CD4-positive, alpha-beta T cell (primary cell): ENCODE measurements at places on chromosomes 4 and X.

- H3K36me3 ChIP-seq = no peaks in the 10 kb centered on the region
- no peak for DNase-seq
- no peak overlapping the region for H3K4me3 ChIP-seq
- H3K27ac ChIP-seq = no peak overlapping the region
- H3K4me1 ChIP-seq = peaks cover 2% of the 10 kb centered on the region
Measured at GRCh38 chr4:165612936-165613335, 234.1 kb downstream of the CPE start.

- no peak for DNase-seq
- no peaks in the 10 kb centered on the region for H3K4me1 ChIP-seq
- no peak overlapping the region for H3K4me3 ChIP-seq
- H3K36me3 ChIP-seq = no peaks in the 10 kb centered on the region
- no peaks in the 10 kb centered on the region for H3K27me3 ChIP-seq
Measured at GRCh38 chr4:5611750-5612149, 96.6 kb downstream of the EVC2 start.

DNA sequence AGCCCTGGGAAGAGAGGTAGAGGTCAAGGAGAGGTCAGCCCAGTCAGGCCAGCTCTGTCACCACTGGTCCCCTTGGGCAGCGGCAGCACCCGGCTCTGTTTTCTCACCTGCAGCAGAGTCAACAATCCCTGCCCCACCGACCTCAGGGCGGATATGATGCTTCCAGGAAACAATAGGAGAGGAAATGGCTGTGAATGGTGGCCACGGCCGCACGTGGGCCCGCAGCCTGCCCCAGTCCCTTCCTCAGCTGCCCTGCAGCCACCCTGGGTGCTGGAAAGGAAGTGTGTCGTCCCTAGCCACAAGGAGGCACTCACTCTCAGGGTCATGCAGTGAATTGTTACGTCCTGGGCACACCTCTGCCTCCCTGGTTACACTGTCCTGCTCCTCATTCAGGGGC is 92.5 kb upstream of the ENPP6 start:
- peaks cover 21% of the 10 kb centered on the region for H3K4me1 ChIP-seq
- no peak overlapping the region for H3K27ac ChIP-seq
- DNase-seq = peak; percentile 7
- H3K36me3 ChIP-seq = no peaks in the 10 kb centered on the region

- DNase-seq = no peak
- no peaks in the 10 kb centered on the region for H3K27me3 ChIP-seq
- H3K4me1 ChIP-seq = peaks cover 4% of the 10 kb centered on the region
- H3K4me3 ChIP-seq = no peak overlapping the region
- no peak overlapping the region for H3K27ac ChIP-seq
- peaks cover 62% of the 10 kb centered on the region for H3K36me3 ChIP-seq
Measured at GRCh38 chr4:10063544-10064300, 42.4 kb upstream of the SLC2A9 start.

DNA sequence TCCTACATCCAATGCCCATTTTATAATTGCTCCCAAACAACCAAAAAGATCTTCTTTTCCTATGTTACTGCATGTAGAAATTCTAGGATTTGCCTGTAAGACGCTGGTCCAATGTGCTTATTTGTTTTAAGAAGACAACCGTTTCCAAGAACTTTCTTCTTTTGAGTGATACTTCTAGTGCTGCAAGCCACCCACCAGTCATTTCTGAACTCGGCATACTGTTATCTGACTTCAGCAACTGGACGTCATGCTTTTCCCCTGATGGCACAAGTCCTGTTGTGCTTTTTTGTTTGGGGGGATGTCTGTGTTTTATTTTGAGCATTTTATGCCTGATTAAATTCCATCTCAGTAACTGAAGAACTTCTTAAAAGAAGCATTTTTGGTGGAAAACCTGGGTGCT is 16.0 kb upstream of the RAP1GDS1 start:
- no peaks in the 10 kb centered on the region for H3K36me3 ChIP-seq
- H3K4me1 ChIP-seq = no peaks in the 10 kb centered on the region
- no peak for DNase-seq
- H3K27me3 ChIP-seq = no peaks in the 10 kb centered on the region
- no peak overlapping the region for H3K4me3 ChIP-seq

DNA sequence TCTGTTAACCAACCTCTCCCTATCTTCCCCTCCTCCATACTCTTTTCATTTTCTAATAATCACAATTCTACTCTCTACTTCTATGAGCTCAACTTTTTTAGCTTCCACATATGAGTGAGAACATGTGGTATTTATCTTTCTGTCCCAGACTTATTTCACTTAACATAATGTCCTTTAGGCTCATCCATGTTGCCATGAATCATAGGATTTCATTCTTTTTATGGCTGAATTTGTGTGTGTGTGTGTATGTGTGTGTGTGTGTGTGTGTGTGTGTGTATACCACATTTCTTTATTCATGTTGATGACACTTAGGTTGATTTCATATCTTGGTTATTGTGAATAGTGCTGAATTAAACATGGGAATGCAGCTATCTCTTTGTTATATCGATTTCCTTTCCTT is 37.4 kb downstream of the RUFY3 start:
- no peak for DNase-seq
- peaks cover 3% of the 10 kb centered on the region for H3K36me3 ChIP-seq
- no peaks in the 10 kb centered on the region for H3K4me1 ChIP-seq
- H3K27ac ChIP-seq = no peak overlapping the region

GRCh38 chr4:165872461-165873297 is at the start of gene TLL1:
Gene TLL1, plus strand, starts transcription at chr4:165873237. Its CDS starts 668 bp downstream, at chr4:165873905.
- peaks cover 11% of the 10 kb centered on the region for H3K4me1 ChIP-seq
- no peak within 1 kb of the TSS for H3K4me3 ChIP-seq
- H3K27ac ChIP-seq = no peak within 1 kb of the TSS

DNA sequence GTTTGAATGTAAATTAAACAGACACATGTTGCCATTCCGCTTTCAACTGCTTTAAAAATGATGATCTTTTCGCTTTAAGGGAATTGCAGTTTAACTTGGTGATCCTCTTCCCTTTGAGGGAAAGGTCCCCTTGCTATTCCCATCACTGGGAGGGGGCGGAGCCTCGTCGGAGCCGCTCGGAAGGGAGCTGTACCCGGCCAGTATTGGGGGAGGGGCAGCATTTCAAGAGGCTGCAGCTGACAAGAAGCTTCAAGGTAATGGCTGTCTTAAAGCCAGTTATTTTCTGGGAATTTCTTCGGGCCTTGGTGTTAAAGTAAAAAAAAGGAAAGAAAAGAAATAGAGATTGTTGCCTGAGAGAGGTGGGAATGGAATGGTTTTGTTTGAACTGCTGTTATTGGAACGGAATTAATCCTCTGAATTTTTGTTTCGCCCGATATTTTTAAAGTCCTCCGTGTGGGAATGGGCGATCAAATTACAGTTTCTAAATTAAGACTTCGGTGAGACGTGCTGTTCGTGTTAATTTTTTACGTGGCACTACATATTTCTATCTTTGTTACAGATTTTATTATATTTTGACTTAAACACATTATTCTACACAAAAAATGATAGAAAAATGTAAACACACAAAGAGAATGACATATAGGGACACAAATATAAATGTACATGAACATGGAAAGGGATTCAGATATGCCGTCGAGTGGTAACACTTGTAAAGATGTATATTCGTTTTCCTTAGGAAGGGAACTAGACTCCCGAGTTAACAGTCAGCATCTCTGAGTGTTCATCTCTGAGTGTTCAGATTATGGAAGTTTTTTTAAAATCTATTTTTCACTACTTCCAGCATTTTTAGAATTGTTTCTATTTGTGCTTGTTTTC is 9.2 kb downstream of the PWWP3B start:
- no peak for DNase-seq
- H3K27me3 ChIP-seq = no peaks in the 10 kb centered on the region
- H3K36me3 ChIP-seq = no peaks in the 10 kb centered on the region
- H3K4me3 ChIP-seq = no peak overlapping the region

GRCh38 chr4:61923179-61923578 is 723.1 kb downstream of the ADGRL3 start:
- H3K4me3 ChIP-seq = no peak overlapping the region
- no peaks in the 10 kb centered on the region for H3K27me3 ChIP-seq
- H3K4me1 ChIP-seq = no peaks in the 10 kb centered on the region
- no peak overlapping the region for H3K27ac ChIP-seq

GRCh38 chr4:55752810-55753209 is 66.8 kb upstream of the EXOC1L start:
- no peak overlapping the region for H3K4me3 ChIP-seq
- H3K27me3 ChIP-seq = no peaks in the 10 kb centered on the region
- DNase-seq = no peak
- H3K27ac ChIP-seq = no peak overlapping the region
- H3K36me3 ChIP-seq = no peaks in the 10 kb centered on the region
- no peaks in the 10 kb centered on the region for H3K4me1 ChIP-seq

GRCh38 chr4:48275247-48275646 is 5.6 kb upstream of the TEC start:
- H3K36me3 ChIP-seq = no peaks in the 10 kb centered on the region
- H3K27ac ChIP-seq = no peak overlapping the region
- H3K4me3 ChIP-seq = no peak overlapping the region
- peaks cover 4% of the 10 kb centered on the region for H3K4me1 ChIP-seq

DNA sequence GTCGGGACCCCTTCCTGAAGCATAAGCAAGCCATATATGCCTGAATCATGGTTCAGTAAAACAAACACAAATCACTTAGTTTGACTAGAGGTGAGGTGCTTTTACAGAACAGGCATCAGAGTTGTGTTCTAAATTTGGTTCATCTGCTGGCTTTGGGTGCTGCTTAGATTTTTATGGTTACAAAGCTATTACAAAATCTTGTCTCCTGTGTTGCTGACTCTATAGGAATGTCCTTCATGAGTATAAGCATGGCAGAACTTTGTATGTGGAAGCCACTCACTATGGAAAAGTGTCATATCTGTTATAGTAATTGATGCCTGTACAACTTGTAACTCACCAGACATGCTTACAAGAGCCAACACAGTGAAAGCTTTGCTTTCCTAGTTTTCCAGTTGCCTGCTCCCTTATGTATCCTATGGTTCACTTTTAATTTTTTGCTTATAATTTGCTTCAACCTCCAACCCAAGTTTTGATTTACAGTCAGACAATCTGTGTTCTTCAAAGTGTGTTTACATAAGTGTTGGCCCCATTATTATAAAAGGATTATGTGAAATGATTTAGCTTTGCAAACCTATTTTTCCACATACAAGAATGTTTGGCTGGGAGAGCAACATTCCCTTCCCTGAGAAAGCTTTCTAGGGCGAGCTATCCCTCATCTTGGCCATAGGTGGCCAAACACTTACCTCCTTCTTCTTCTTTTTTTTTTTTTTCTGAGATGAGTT is 30.0 kb upstream of the CYP2U1 start:
- H3K4me1 ChIP-seq = no peaks in the 10 kb centered on the region
- no peak for DNase-seq
- no peak overlapping the region for H3K4me3 ChIP-seq
- H3K27ac ChIP-seq = no peak overlapping the region
